ENCODE measurements at places on chromosomes 2 and 18. TPM values are rescaled to one million over a fixed set of nuclear protein-coding genes. Genes with fewer than 3 reads are reported as not detected.

DNA sequence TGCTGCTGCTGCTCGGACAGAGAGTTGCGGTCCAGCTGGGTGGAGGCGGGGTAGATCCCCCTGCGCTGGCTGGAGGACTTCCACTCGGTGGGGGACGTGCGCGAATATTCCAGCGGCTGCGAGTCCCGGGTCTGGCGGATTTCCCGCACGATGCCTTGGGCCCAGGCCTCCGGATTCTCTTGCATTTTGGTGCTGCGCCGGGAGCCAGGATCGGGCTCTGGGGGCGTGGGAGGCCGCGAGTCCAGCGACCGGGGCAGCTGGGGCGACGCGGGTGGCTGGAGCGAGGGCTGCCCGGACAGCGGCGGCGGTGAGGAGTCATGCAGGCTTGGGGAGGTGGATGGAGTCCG, 4.8 kb downstream of the NT5C1B start:
- DNase-seq = no peak
- no peaks in the 10 kb centered on the region for H3K4me1 ChIP-seq
- no peak overlapping the region for H3K27ac ChIP-seq
- H3K36me3 ChIP-seq = no peaks in the 10 kb centered on the region
- no peaks in the 10 kb centered on the region for H3K27me3 ChIP-seq
- H3K4me3 ChIP-seq = no peak overlapping the region

DNA sequence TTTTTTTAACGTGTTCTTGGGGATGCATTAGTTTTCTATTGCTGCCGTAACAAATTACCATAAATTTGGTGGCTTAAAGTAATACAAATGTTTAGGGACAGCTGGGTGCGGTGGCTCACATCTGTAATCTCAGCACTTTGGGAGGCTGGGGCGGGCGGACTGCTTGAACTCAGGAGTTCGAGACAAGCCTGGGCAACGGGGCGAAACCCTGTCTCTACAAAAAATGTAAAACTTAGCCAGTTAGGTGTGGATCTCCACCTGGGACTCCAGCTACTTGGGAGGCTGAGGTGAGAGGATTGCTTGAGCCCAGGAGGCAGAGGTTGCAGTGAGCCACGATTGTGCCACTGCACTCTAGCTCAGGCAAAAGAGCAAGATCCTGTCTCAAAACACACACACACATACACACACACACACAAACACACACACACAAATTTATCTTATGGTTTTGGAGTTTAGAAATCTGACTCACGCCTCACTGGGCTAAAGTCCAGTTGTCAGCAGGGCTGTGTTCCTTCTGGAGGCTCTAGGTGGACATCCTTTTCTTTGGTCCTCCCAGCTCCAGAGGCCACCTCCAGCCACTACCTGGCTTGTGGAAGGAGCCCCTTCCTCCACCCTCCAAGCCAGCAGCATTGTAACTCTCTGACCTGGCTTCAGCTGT, 76.1 kb downstream of the SEPTIN10 start:
- H3K27me3 ChIP-seq = no peaks in the 10 kb centered on the region
- no peaks in the 10 kb centered on the region for H3K36me3 ChIP-seq
- H3K4me3 ChIP-seq = no peak overlapping the region
- H3K27ac ChIP-seq = no peak overlapping the region

DNA sequence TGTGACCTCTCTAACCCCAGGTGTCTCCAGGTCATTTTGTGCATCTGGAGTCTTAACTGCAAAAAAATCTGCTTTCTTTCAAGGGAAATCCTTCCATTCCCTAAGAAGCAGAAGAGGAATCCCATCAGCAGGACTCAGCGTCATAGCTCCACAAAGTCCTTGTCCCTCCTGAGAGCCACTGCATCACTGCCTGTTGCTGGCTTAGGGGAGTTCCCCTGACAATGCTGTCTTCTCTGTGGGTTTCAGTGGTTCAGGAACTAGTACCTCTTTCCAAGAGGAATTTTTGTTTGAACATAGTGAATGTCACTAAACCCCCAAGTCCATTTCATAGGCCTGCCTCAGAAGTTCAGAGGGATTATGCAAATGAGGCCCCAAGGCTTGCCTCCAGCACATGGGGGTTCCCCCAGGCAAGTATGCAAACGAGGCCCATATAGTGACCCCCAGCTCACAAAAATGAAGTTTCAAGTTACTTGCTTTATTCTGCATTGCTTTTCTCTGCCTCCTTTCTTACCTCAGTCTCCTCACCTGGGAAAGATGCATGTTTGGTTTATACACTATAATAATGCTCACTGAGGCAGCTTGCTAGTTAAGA, 513.9 kb upstream of the MEX3C start:
- H3K4me1 ChIP-seq = no peaks in the 10 kb centered on the region
- no peak overlapping the region for H3K27ac ChIP-seq
- no peaks in the 10 kb centered on the region for H3K27me3 ChIP-seq
- no peaks in the 10 kb centered on the region for H3K36me3 ChIP-seq
- no peak overlapping the region for H3K4me3 ChIP-seq
- DNase-seq = no peak

DNA sequence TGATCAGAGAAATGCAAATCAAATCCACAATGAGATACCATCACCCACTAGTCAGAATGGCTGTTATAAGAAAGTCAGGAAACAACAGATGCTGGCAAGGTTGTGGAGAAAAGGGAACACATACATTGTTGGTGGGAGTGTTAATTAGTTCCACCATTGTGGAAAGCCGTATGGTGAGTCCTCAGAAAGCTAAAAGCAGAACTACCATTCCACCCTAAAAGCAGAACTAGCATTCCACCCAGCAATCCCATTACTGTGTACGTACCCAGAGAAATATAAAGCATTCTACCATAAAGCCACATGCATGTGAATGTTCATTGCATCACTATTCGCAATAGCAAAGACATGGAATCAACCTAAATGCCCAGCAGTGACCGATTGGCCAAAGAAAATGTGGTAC, 60.7 kb downstream of the ANKRD62 start:
- H3K4me3 ChIP-seq = no peak overlapping the region
- H3K36me3 ChIP-seq = no peaks in the 10 kb centered on the region
- H3K4me1 ChIP-seq = no peaks in the 10 kb centered on the region
- no peaks in the 10 kb centered on the region for H3K27me3 ChIP-seq
- DNase-seq = no peak

DNA sequence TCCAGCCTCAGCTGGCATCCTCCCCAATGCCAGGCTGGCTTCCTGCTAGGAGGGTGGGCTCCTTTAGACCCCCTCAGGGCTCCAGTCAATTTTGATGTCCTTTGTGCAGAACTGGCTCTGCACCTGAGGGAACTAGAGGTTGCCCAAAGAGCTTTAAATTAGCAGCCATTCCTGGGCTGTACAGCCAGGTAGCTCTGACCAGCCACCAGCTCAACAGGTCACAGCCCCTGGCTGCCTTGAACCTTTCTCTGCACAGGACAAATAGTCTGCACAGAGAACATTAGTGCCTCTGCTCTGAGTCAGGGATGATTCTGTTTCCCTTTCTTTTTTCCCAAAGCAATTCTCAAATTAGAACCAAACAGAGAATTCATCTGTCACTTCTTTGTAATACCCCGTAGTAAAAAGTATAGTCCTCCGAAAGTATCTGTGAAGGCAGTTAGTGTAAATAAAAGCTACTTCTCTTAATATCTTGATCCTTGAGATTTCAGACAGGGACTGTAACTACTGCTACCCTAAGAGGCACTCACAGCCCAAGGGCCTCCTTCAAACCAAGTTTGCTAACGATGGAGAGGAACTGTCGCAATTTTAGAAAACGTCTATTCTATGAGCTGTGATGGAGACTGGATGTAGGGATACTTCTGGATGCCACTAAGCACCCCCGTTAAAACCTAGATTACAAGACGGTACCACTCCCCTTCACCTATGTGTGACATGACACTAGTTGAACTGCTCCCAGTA, 3.0 kb downstream of the TTC32 start:
- DNase-seq = no peak
- peaks cover 1% of the 10 kb centered on the region for H3K36me3 ChIP-seq
- H3K27me3 ChIP-seq = no peaks in the 10 kb centered on the region
- peaks cover 33% of the 10 kb centered on the region for H3K4me1 ChIP-seq

DNA sequence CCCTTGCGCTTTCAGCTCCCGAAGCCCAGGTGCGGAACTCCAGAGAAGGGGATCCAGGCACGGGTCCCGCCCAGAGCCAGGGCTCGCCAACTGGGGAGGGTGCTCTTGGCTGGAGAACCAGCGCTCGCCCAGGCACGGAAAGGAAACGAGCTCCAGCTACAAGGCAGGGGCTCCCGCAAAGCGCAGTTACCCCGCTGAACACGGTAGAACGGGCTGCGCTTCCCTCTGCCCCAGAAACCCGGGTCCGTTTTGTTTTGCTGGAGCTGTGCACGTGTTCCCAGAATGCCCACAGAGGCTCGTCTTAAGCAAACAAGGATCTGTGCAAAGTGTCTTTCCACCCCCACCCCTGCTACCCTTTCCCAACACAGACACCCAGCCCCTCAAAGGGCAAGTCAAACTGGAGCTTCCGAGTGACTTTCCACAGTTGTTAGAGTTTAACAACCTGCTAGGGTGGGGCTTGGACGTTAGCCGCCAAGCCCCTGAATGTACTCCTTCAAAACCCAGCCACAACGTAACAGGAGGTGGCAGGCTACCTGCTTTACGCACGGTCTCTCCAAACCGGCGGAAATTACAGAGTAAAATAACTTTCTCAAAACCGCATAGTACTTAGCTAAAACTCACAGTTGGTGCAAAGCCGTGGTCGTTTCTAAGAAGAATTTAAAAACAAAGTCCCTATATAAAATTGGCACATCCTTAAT, 775 bp downstream of the RNF125 start:
- peak; percentile 71 for DNase-seq
- no peaks in the 10 kb centered on the region for H3K36me3 ChIP-seq
- peak overlapping the region; percentile 89 for H3K4me3 ChIP-seq
- H3K4me1 ChIP-seq = peaks cover 14% of the 10 kb centered on the region
- H3K27ac ChIP-seq = peak overlapping the region; percentile 80

- no peak for DNase-seq
- no peak overlapping the region for H3K27ac ChIP-seq
- H3K36me3 ChIP-seq = no peaks in the 10 kb centered on the region
- no peaks in the 10 kb centered on the region for H3K27me3 ChIP-seq
These were observed 110.1 kb upstream of the FBXO11 start for GRCh38 chr2:48016225-48017019.

DNA sequence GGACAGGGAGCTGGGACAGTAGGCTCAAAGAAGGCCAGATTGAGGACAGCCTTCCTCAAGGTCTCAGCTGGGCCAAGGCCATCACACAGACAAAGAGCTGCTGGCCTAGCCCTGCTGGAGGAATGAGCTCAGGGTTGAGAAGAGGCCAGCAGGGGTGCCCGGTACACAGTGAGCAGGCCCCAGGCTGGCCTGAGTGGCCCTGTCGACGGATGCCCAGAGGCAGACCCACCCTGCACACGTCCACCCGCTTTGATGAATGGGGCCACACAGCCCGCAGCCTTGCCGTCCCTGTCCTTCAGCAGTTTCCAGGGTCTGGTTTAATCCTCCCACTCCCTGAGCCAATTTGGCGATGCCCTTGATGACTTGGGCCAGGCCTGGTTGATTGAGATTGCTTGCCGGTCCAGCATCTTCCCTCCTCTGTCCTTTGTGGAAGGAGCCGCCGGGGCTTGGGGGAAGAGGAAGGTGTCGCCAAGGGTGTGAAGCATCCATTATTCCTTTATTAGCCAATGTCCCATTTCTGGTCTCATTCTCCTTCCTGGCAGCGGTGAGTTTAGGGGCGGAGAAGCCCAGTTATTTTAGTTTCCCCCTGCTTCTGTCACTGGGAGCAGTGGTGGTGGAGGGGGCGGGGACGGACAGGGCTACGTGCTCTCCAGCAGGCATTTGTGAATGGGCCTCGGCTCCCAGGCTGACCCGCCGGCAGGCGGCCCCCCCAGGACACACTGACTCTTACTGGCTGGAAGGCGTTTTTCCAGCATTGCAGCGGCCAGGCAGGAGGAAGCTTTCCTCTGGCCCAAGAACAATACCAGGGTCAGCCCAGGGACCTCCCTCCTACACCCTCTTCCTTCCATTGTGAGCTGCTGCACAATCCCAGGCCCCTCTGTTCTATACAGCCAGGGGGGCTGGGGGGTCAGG, 141.8 kb downstream of the CTIF start:
- H3K4me3 ChIP-seq = no peak overlapping the region
- peaks cover 3% of the 10 kb centered on the region for H3K4me1 ChIP-seq
- H3K27me3 ChIP-seq = no peaks in the 10 kb centered on the region
- H3K36me3 ChIP-seq = no peaks in the 10 kb centered on the region

- H3K4me3 ChIP-seq = no peak overlapping the region
- H3K4me1 ChIP-seq = no peaks in the 10 kb centered on the region
- no peaks in the 10 kb centered on the region for H3K36me3 ChIP-seq
These were observed 285.1 kb downstream of the MYT1L start for GRCh38 chr2:2045950-2046349.

GRCh38 chr2:60282886-60283285, 270.6 kb downstream of the BCL11A start:
- H3K4me3 ChIP-seq = no peak overlapping the region
- H3K27ac ChIP-seq = no peak overlapping the region

DNA sequence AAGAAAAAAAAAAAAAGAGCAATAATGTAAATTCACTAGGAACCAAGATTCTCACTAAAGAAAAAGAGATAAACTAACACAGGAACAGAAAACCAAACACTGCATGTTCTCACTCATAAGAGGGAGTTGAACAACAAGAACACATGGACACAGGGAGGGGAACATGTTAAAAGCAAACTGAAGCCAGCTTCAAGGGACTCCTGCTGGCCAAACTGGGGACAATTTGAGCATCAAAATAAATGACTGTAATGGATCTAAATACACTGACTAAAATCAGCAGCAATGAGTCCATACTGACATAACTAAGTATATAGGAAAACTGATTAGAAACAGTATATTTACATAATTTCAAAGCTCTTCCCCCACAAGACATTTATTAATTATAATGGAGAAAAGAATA, 73.0 kb downstream of the FARSB start:
- H3K27me3 ChIP-seq = no peaks in the 10 kb centered on the region
- H3K4me3 ChIP-seq = no peak overlapping the region
- DNase-seq = no peak

GRCh38 chr2:202841090-202841867, 30.3 kb downstream of the ICA1L start:
- no peak overlapping the region for H3K4me3 ChIP-seq
- H3K36me3 ChIP-seq = no peaks in the 10 kb centered on the region
- no peaks in the 10 kb centered on the region for H3K4me1 ChIP-seq

DNA sequence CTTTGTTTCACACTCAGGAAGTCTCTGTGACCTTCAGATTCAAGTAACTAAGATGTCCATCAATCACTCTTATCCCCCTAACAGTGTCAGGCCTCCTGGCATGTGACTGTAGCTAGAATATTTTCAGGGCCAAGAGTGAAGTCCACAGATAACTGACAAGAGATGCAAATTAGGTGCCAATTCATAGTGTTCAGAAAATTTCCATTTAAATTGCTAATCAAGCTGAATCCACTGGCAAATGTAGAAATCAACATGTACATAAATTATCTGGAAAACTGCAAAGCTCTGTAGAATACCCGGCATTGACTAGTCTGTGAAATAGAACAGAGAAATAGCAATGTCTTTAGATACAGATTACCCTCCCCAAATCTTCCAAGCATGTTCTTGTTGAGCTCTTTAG, 38.6 kb upstream of the ARL4C start:
- no peak overlapping the region for H3K4me3 ChIP-seq
- H3K27me3 ChIP-seq = no peaks in the 10 kb centered on the region
- H3K27ac ChIP-seq = no peak overlapping the region
- no peaks in the 10 kb centered on the region for H3K4me1 ChIP-seq

- H3K4me3 ChIP-seq = no peak overlapping the region
- no peaks in the 10 kb centered on the region for H3K36me3 ChIP-seq
- no peaks in the 10 kb centered on the region for H3K27me3 ChIP-seq
- H3K27ac ChIP-seq = no peak overlapping the region
- DNase-seq = no peak
These were observed 287.3 kb upstream of the HS6ST1 start for GRCh38 chr2:128605931-128606330.

- H3K4me3 ChIP-seq = peak overlapping the region; percentile 75
- H3K36me3 ChIP-seq = no peaks in the 10 kb centered on the region
- no peaks in the 10 kb centered on the region for H3K27me3 ChIP-seq
- H3K27ac ChIP-seq = peak overlapping the region; percentile 78
- peaks cover 14% of the 10 kb centered on the region for H3K4me1 ChIP-seq
These were observed 587 bp downstream of the SUMO1 start for GRCh38 chr2:202237787-202238233.

Gene RELCH
- polyA plus RNA-seq = 17.6 TPM

Gene GTF2A1L
- polyA plus RNA-seq = not detected

Gene PLEK
- 78.3 TPM for polyA plus RNA-seq
